ENCODE measurements at places on chromosomes 6 and 20.

GRCh38 chr6:92362404-92362803, 1057.0 kb downstream of the EPHA7 start:
- no peak for DNase-seq

GRCh38 chr6:46175446-46175845, 4.7 kb upstream of the ENPP5 start:
- no peak for DNase-seq

GRCh38 chr20:63027221-63027921, 20.6 kb upstream of the BHLHE23 start:
- no peak for DNase-seq

DNA sequence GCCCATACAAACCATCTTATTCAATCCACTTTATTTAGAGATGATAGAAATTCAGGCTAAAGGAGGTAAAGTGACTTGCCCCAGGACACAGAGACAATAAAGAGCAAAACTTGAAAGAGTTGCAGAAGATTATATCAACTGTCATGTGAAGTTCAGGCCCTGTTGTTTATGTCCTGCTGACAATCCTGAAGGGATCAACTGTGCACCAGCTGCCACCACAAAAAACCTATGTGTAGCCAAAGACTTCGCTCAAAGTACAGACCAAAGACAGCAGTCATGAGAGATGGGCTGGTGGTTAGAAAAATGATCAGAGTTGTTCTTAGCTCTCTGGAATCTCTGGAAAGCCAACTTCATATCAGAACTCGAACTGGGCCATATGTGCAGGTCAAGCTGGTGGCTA, 16.0 kb upstream of the CITED2 start:
- no peak for DNase-seq

DNA sequence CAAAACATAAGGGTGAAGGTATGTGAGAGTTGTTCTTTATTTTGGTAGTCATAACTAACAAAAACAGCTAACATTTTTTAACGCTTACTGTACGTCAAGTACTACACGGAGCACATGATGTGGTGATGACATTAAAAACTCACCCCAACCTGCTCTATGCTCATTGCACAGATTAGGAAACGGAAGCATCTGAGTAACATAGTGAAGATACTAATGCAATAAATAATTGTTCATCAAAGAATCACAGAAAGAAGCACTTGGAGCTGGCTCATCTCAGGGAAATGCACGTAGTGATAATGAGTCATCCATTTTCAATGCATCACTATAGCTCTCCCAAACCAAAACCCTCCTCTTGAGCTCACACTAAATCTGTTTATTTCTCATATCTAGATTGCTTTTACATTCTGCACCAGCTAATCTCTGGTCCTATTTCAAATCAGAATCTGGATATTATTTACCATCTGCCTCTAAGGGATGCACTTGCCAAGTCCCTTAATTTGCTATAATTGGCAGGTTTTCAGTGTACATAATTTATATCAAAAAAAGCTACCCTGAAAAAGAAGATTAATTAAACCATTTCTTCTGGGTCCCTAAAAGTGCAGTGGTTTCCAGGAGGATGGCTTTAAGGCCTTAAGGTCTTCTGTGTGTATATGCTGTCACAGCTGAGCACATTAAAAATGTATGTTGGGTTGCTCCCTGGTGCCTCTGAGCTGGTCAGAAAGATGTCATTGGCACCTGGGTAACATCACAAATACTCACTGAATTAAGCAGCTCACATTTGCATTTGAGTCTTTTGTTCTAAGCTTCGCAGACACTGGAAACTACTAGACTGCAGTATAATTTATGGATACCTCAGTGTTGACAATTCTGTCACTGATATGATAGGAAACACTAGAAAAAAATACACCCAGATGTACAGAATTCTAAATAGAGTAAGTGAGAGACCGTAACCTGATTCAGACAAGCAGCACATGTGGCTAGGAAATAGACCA, 677.4 kb upstream of the CITED2 start:
- no peak for DNase-seq

GRCh38 chr6:126072172-126072571, 85.8 kb downstream of the TRMT11 start:
- no peak for DNase-seq

DNA sequence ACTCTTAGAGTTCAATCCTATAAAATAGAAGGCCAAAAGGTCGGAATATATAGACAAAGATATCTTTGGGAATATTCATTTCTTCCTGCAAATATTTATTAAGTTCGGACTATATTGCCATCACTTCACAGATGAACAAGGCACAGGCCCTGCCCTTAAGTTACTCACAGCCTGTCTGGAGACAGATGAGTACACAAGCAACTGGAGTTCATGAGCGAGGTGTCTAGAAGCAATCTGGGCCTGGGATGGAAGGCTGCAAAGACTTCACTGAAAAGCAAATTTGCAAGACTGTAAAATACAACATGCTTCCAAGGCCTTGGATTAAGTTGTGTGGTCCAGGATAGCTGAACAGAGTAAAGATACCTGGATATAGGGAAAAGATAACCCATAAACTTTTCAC, 56.7 kb upstream of the CEP85L start:
- DNase-seq = no peak

DNA sequence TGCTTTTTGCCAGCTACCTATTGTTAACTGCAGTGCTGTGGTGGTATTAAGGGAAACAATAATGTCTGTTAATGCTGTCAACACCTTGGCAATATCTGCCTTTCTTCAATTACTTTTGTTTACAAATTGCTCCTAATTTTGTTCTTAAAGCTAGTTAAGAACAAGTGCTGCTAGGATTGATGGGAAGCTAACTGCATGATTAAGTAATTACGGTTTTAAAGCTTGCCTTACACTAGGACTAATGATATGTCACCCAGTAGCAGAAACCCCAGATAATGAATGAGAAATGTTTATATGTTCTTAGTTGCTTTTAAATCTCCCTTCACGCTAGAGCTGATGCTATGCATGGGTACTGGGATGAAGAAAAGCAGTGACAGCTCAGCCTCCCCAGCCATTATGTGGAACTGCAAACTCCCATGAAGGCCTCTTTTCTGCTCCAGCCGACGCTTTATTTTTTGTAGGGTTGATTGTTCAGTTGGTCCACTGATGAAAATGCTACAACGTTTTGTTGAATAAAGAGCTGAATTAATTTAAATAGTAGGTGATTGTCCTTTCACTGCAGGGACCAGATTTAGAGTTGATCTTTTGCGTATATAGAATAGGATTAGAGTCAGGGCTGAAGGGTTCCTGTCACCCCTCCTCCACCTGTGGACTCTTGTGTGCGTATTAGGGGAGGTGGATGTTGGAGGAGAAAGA, 610.5 kb downstream of the TFAP2B start:
- no peak for DNase-seq

- no peak for DNase-seq
Observed at GRCh38 chr6:92708270-92708669, 711.1 kb downstream of the EPHA7 start.

DNA sequence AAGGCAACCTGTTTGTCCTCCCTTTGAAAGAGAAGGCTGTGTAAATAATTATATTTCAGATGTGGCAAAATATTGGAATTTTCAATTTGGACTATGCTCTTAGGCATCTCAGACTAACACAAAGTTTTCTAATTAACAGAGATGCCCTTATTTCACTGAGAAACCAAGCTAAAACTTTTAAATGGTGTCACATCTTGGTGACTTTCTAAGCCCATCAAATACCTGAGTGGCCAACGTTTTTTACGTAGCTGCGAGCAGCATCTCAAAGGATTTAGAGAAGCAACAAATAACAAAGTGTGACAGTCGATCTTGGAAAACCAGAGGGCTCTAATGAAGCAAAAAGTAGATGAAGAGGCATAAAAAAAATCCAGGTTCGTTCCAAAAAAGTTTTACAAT, 3.4 kb upstream of the HEY2 start:
- DNase-seq = no peak

DNA sequence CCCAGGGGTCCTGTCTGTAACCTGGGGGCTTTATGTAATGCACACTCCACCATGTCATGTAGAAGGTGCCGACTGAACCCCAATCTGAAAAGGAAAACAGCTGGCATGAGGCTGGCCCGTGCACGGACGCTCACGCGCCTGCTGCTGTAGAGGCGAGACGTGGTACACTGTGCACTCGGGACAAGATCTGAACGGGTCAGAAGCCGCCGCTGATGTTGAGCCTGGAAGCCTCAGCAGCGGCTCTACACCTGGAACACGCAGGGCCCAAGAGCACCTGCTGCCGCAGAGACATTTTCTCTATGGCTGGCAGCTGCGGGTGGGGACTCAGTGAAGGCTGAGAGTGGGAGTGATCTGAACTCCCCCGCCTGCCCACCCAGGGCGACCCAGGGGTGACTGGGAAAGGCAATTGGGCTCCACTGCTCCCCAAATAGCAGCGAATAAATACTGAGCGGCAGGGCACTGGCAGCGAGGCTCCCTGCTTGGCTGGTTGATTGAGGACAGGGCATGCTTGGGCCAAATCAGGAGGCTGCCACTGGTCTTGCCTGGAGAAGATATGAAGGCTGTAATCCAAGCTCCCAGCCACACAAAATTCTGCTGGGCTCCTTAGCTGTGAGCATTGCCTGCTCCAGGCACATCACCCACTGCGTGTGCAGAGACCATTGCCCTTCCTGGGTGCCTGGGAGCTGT, 2.5 kb upstream of the OGFR start:
- DNase-seq = no peak

DNA sequence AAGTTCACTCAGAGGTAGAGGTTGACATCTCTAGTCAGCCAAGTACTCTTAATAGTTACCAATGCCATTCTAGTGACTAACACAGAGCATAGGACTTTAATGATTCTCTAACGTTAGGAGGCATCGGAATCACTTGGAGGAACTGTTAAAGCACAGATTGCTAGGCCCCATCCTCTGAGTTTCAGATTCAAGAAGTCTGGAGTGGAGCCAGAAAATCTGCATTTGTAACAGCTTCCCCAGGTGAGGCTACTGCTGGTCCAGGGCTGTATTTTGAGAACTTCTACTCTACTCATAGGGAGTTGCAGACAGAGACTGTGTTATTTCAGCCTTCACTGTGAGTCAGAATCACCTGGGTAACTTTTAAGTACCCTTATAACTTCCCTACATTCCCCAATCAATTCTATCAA, 5.7 kb downstream of the LMBRD1 start:
- DNase-seq = no peak

- DNase-seq = no peak
Observed at GRCh38 chr20:53652859-53653517, 59.3 kb upstream of the ZNF217 start.

DNA sequence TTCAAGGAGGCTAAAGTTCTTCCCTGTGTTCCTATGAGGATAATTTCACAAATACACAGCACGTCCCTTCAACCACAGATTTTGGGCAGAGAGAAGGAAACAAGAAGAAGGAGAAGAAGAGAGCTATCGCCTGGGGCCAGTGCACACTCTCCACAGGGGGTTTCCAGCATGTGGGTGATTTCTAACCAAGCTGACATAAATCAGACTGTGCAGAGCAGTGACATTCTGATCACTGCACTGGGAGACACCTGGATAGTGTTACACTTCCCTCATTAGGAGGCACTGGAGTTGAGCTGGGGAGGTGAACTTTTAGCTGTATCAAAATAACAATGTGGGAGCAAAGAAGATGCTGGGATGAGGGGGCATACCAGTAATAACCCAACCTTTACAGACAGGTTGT, 71.8 kb upstream of the CENPW start:
- DNase-seq = no peak

- no peak for DNase-seq
Observed at GRCh38 chr6:23731609-23732008, 394.4 kb upstream of the NRSN1 start.

DNA sequence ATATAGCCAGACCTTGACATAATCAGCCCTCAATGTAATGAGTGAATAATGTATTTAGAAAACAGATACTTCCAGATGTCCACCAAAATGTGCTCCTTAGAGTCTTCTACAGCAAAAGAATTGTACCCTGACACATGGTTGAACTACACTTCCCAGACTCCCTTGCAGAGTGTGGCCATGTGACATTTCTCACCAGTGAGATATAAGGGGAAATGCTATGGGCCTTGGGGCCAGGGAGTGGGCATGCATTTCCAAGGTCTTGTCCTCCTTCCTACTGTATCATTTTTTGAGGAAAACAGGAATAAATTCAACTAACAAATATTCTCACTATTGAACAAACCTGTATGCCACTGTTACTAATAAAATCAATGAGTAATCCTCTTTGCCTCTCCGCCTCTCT, 211.4 kb upstream of the SMLR1 start:
- no peak for DNase-seq

DNA sequence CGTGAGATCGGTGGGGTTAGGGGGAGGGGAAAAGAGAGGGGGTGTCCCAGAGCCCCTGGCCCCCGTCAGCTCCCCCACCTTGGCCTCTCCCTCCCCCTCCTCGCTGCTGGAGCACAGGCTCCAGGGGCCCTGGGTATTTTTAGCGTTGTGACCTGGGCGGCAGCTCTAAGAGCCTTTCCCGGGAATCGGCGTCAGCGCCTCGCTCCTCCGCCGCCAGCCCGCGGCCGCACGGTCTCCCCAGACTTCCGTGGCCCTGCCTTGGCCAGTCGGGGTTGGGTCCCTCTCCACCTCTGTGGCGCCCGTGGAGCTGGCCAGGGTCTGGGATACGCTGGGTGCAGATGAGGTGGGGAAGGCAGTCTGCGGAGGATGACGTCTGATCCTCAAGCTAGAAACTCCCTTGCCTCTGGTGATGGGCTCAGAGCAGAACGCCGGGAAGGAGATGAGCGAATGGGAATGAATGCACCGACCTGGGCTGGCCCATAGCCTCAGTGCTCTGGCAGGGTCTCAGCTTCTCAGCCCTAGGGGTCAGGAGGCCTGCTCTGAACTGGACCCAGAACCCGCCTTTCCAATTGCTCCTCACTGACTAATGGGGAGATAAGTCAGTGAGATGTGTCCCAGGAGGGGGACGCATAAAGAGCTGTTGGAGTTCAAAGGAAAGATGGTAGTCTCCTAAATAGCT, 883 bp upstream of the DBNDD2 start:
- no peak for DNase-seq

DNA sequence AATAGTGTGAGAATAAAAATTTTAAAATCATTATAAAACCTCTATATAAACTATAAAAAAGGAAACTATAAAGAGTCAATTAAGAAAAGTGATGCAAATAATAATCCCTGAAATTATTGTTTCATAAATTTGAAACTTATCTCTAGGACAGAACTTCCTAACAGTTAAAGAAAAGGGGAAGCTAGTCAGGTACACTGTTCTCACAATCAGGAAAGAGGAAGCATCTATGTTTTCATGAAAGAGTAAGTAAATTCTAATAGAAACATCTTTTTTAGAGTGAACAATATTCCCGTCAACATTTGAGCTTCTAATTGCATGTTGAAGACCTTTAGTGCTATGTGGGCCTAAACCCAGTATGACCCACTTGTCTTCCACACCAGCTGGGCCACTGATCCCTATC, 1.2 kb upstream of the ADGRF1 start:
- no peak for DNase-seq

DNA sequence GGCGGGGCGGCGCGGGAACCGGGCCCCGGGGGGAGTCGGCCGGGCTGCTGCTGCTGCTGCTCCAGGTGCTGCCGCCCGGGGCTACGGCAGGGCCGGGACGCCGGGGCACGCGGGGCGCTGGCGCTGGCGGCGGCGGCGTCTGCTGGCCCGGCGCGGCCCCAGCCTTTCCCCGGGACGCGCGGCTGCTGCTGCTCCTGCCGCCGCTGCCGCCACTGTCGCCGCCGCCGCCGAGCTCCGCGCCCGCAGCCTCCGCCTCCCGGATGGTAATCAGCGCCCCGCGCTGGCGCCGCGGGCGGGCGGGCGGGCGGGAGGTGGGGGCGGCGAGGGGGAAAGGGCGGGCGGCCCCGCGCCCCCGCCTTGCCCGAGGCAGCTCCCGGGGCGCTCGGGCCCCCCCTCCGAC, 306 bp downstream of the EBF4 start:
- no peak for DNase-seq
